ENCODE measurements at places on chromosomes 2 and 18.

DNA sequence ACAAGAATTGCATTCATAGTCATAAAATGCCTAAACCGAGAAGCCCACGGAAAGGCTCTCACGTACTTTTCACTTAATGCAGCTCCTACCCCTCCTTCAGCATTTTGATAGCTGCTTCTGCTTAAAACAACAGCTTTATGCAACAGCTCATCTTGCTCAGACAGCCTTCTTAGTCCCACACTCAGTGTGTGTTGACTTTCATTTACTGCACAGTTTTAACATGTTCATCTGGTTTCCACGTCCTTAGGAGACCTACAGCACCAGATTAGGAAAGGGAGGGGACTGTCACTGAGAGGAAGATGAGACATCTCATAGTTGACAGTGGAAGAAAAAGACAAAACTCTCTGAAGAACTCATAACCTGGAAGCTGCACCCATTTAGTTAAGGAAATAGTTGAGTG lies 435.4 kb downstream of the SETBP1 start:
- no peak for DNase-seq
- H3K4me1 ChIP-seq: no peaks in the 10 kb centered on the region
- no peaks in the 10 kb centered on the region for H3K36me3 ChIP-seq
- no peaks in the 10 kb centered on the region for H3K27me3 ChIP-seq
- H3K27ac ChIP-seq: no peak overlapping the region

DNA sequence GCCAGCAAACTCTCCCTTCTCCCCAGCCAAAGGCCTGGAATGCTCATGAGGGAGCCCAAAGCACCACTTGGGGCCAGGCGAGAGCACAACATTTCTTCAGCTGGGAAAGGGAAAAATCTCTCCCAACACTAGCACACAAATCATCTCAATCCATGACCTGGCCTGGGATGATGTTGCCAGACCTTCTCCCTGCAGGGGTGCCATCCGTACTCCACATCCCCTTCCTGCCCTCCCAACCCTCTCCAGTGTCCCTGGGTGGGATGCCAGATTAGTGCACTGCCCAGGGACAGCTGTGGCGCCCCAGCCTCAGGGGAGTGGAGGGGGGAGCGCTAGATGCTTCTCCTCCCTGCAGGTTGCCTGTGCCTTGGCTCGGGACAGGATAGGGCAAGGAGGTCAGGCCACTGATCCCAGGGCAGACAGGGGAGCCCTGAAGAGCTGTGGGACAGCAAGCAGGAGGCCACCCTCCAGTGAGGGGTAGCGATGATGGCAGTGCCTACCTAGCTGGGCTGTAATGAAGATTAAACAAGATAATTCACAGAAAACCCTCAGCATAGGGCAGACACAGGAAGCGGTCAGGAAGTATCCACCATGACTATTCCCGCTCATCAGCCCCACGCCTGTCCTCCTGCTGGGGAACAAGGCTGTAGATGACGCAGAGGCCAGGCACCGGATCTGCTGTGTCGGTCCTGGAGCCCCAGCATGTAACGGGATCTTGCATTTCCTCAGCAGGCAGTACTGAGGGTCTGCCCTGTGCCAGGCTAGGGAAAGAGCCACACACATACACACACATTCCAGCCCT lies 31.1 kb downstream of the SERTAD2 start:
- DNase-seq: no peak
- no peaks in the 10 kb centered on the region for H3K4me1 ChIP-seq
- H3K36me3 ChIP-seq: no peaks in the 10 kb centered on the region
- no peaks in the 10 kb centered on the region for H3K27me3 ChIP-seq

DNA sequence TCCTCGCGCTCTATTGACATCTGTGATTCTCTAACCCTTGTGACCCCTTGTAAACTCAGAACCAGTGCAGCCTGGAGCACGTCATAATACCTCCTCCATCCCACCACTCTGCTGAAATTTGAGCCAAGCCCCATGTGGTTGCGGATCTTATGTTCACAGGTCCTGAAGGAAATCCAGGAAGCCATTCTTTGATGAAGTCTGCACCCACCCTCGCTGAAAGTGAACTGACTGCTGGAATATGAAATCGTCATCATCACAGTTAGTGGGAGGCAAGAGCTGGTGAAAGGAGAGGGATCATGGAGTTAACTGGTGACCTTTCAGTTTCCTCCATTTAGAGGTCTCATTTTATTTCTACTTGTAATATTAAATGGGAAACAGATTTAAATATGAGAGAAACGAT lies 21.6 kb downstream of the ZEB2 start:
- no peaks in the 10 kb centered on the region for H3K36me3 ChIP-seq
- H3K27ac ChIP-seq: no peak overlapping the region
- H3K4me3 ChIP-seq: no peak overlapping the region
- H3K4me1 ChIP-seq: no peaks in the 10 kb centered on the region

DNA sequence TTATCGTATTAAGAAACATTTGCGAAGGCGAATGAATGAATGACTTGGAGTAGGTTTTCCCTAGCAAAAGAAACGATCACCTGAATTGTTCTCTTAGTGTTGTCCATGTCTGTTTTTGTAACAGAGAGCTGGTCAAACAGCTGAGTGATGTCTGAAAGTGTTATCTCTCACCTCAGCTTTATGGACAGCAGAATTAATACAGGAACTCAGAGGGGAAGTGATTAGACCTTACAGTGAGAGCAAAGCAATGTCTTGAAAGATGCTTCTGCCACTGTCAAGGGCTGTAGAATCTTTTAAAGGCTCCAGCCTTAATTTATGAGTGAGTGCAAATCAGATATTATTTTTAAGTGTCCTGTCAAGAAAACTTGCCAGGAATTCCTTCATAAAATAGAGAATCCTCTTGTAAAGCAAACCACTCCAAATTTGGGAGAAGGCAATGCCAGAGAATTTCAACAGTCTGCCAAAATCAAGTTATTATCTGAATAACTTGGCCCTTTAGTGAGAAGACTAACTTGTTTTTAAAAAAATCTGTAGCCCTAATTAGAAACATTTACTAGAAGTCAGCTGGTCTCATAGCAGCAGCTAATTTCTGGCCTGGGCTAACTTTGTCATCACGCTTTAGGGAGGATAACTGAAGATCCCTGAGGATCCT lies 60.7 kb downstream of the CDC42EP3 start:
- DNase-seq: no peak
- H3K27me3 ChIP-seq: no peaks in the 10 kb centered on the region
- H3K4me3 ChIP-seq: no peak overlapping the region
- no peaks in the 10 kb centered on the region for H3K36me3 ChIP-seq
- no peaks in the 10 kb centered on the region for H3K4me1 ChIP-seq
- no peak overlapping the region for H3K27ac ChIP-seq

- DNase-seq: no peak
- no peak overlapping the region for H3K4me3 ChIP-seq
- H3K27me3 ChIP-seq: no peaks in the 10 kb centered on the region
- no peak overlapping the region for H3K27ac ChIP-seq
Observed at GRCh38 chr2:26429779-26430578, 28.3 kb downstream of the DRC1 start.

DNA sequence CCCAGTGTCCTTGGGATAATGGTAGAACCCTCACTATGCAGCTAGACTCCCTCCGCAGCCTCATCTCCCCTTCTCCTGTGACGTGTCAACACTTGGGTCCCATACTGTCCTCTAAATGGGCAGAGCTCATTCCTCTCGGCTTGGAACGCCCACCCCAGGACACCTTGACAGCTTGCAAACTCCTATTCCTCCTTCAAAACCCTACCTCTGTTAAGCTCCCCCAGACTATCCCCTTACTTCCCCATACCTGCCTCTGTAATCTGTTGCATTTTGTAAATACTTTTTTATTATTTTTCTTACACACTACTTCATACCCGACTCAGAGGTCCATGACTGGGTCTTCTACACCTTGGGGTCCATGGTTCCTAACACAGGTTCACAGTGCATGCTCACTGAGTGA lies 28.0 kb downstream of the STEAP3 start:
- peaks cover 16% of the 10 kb centered on the region for H3K36me3 ChIP-seq
- H3K27ac ChIP-seq: no peak overlapping the region
- H3K27me3 ChIP-seq: no peaks in the 10 kb centered on the region
- H3K4me3 ChIP-seq: no peak overlapping the region

- DNase-seq: no peak
- no peak overlapping the region for H3K27ac ChIP-seq
- no peaks in the 10 kb centered on the region for H3K4me1 ChIP-seq
- H3K36me3 ChIP-seq: no peaks in the 10 kb centered on the region
- H3K4me3 ChIP-seq: no peak overlapping the region
- H3K27me3 ChIP-seq: no peaks in the 10 kb centered on the region
Observed at GRCh38 chr2:160096409-160096808, 34.0 kb upstream of the PLA2R1 start.

GRCh38 chr2:33502025-33502424 lies 25.6 kb downstream of the RASGRP3 start:
- no peak for DNase-seq
- H3K27me3 ChIP-seq: no peaks in the 10 kb centered on the region
- H3K4me1 ChIP-seq: no peaks in the 10 kb centered on the region
- no peaks in the 10 kb centered on the region for H3K36me3 ChIP-seq

Data from liver (tissue), 10 donors.